ENCODE measurements at places on chromosomes 12 and 14. TPM values are rescaled to one million over a fixed set of nuclear protein-coding genes. Genes with fewer than 3 reads are reported as not detected.

PTCSC3 gene
- total RNA-seq: not detected

LAG3 gene
- 0.16 TPM for total RNA-seq

NXPH4 gene
- not detected for total RNA-seq

AQP5 gene
- total RNA-seq: under 0.01 TPM

GDF11 gene
- 0.65 TPM for total RNA-seq

RTN1 gene
- total RNA-seq: 0.16 TPM

PPP2R5C gene
- total RNA-seq: 44.4 TPM

RD3L gene
- not detected for total RNA-seq

GPD1 gene
- total RNA-seq: not detected

C12orf76 gene
- 20.3 TPM for total RNA-seq

MMP14 gene
- total RNA-seq: 135 TPM

PIWIL1 gene
- total RNA-seq: not detected

TAS2R19 gene
- total RNA-seq: 2.1 TPM

TAS2R13 gene
- 0.65 TPM for total RNA-seq

MDGA2 gene
- total RNA-seq: not detected

EFCAB11 gene
- total RNA-seq: 2.6 TPM

MANSC4 gene
- not detected for total RNA-seq

KRT5 gene
- 0.65 TPM for total RNA-seq

KERA gene
- not detected for total RNA-seq

KRT75 gene
- total RNA-seq: not detected

C12orf56 gene
- total RNA-seq: not detected

HOXC12 gene
- not detected for total RNA-seq

IL26 gene
- total RNA-seq: not detected

RNASE7 gene
- not detected for total RNA-seq

RNF31 gene
- 38.4 TPM for total RNA-seq

BHLHE41 gene
- total RNA-seq: not detected

CDH24 gene
- total RNA-seq: 10.9 TPM

NYNRIN gene
- 13.8 TPM for total RNA-seq

Data from bladder microvascular endothelial cell (primary cell).